Activated T-helper 1 cell treated with anti-CD3 and anti-CD28 coated beads, Interleukin-2, amount 50 U/mL, for 16 hours (primary cell): ENCODE measurements at places on chromosomes 13 and 19.
A peak's percentile ranks its signal among the peaks of the same experiment; 100 is the strongest.

DNA sequence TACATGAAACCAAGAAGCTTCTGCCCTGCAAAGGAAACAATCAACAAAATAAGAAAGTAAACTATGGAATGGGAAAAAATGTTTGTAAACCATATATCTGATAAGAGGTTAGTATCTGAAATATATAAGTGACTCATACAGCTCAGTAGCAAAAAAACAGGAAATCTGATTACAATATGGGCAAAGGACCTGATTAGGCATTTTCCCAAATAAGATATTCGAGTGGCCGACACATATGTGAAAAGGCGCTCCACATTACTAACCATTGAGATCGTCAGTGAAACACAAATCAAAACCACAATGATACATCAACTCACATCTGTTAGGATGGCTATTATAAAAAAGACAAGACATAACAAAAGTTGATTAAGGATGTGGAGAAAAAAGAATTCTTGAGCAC, 2818.6 kb upstream of the PCDH20 start:
- DNase-seq, result no peak

DNA sequence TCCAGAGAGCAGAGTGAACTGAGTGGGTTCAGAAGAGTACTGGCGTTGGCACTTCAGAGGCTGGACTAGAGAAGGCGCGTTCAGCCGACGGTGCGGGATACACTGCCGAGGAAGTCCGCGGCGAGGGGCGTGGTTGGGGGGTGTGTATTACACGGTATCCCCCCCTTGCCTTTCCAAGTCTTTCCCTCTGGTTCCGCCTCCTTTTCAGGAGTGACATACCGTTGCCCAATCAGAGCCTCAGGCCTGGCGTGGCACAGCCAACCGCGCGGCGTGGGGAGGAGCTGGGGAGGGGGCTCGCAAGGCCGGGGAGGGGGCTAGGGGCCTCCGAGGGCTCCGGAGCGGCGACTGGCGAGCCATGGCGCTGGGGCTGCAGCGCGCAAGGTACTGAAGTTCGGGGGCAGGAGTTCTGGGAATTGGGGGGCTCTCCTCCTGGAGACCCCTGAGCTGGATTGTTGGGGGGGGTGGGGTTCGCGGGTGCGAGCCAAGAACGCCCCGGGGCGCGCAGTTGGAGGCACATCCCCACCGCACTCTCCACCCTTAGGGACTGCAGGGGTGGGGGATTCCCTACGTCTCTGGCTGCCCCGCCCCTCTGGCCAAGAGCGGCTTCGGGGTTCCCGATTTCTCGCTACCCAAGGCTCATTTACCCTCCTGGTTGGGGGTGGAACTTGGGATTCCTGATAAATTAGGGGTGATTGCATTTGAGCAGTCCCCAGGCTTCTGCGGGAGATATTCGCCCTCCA, at the start of gene HIF3A:
Gene HIF3A, plus strand, starts transcription at position 321 of the 740 bp plus-strand sequence. Its CDS starts 35 bp downstream, at position 356.
- DNase-seq, result no peak

- DNase-seq, result no peak
These were observed 150.2 kb downstream of the LHFPL6 start for GRCh38 chr13:39452834-39453233.

DNA sequence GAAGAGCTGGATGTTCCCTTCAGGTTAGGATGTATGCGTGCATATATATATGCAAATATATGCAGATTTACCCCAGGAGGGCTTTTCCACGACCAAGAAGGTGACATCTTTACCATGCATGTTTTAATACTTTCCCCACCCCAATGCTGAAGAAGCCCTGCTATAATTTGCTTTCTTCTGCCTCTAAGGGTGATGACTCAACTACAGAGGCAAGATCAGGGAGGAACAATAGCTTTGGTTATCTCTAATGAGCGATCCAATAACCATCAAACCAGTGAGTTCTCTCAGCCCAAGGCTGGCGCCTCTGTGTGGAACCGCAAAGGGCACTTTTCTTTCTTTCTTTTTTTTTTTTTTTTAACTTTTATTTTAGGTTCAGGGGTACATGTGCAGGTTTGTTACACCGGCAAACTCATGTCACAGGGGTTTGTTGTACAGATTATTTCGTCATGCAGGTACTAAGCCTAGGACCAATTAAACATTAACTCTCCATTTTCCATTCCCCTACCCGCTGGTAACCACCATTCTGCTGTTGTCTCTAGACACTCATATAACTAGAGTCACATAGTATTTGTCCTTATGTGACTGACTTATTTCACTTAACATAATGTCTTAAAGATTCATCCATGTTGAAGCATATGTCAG, 25.7 kb upstream of the UBE2L5 start:
- no peak for DNase-seq

- DNase-seq, result no peak
These were observed 4.1 kb downstream of the HMG20B start for GRCh38 chr19:3576696-3577443.

- DNase-seq, result peak; percentile 21
These were observed 170.3 kb downstream of the PTPRS start for GRCh38 chr19:5170329-5170745.

GRCh38 chr13:51396352-51396751, 56.5 kb downstream of the INTS6 start:
- DNase-seq, result no peak

- DNase-seq, result no peak
These were observed 25.6 kb upstream of the PCCA start for GRCh38 chr13:100063333-100063732.

- DNase-seq, result no peak
These were observed at the start of gene PTPRS for GRCh38 chr19:5340637-5341447. Gene PTPRS, minus strand, starts transcription at chr19:5340812. Its CDS starts 54,672 bp downstream, at chr19:5286140.

DNA sequence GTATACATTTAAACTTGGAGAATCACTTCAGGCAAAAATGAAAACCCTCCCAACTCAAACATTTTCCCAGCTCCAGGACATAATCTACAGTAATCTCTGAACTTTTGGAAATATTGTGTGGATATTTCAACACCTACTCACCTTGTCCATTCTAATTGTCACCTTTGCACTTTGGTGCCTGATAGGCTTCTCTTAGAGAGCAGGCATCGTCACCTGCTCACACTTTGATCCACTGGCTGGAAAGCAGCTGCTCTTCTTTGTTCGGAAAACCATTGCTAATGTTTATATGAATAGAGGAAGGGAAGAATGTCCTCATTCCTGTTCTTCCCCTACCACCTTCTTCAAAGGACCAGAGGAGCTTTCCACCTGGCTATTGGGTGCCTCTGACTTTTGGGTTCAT, 411.2 kb downstream of the FGF9 start:
- no peak for DNase-seq

GRCh38 chr19:13526552-13526951, 20.3 kb upstream of the CACNA1A start:
- no peak for DNase-seq

- no peak for DNase-seq
These were observed 365 bp downstream of the PPP6R1 start for GRCh38 chr19:55258476-55258827.

- no peak for DNase-seq
These were observed 313.2 kb downstream of the SHISA2 start for GRCh38 chr13:25738342-25739196.

DNA sequence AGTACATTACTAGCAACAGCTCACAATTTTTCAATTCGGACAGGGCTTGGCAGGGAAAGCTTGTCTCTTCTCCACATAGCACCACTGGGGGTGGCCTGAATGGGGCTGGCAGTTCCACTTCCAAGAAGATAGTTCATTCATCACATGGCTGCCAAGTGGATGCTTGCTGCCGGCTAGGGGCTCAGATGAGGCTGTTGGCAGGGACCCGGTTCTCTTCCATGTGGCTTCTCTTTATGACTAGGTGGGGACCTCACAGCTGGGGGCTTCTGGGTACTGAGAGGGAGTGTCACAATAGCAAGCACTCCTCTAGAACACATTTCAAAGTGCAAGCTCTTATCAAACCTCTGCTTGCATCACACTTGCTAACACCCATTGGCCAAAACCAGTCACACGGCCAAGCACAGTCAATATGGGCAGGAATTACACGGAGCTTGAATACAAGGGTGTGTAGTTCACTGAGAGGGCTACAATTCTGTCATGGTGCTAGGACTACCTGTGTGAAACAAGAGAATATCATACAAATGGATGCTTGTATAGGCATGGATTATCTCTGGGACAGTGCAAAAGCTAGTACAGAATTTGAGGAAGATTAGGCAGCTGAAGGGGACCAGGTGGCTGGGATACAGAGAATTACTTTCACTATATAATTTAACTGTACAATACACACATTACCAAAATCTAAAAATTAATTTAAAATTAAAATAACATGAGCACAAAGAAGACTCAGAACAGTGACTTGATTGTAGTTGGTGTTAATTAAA, 32.3 kb downstream of the ATP7B start:
- DNase-seq, result no peak

DNA sequence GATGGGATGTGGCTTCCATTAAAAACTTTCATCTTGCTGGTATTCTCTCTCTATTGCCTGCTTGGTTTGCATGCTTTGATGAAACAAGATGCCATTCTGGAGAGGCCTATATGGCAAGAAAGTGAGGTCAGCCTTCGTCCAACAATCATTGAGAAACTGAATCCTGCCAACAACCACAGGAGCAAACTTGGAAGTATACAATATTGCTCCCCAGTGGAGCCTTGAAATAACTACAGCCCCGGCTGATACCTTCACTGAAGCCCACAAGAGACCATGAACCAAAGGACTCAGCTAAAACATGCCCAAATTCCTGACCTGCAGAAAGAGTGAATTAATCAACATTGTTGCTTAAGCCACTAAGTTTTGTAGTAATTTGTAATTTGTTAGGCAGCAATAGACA, 82.5 kb upstream of the FGF14 start:
- DNase-seq, result no peak

- no peak for DNase-seq
These were observed 10.3 kb upstream of the SLC7A10 start for GRCh38 chr19:33235996-33236350.

DNA sequence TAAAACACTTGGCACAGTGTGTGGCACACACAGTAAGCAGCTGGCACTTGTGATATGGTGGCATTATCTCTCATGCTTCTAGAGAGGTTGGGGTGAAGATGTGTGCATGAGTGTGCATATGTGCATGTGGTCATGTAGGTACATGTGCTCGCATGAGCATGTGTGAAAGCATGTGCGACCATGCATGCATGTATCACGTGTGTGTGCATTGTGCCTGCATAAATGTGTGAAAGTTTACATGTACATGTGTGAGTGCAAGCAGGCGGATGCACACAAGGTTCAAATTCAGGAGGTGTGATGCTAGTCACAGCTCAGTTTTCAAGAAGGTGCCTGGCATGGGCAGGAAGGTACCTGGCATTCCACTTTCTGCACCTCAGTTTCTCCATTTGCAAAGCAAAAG, 59.0 kb upstream of the UQCRFS1 start:
- DNase-seq, result no peak

DNA sequence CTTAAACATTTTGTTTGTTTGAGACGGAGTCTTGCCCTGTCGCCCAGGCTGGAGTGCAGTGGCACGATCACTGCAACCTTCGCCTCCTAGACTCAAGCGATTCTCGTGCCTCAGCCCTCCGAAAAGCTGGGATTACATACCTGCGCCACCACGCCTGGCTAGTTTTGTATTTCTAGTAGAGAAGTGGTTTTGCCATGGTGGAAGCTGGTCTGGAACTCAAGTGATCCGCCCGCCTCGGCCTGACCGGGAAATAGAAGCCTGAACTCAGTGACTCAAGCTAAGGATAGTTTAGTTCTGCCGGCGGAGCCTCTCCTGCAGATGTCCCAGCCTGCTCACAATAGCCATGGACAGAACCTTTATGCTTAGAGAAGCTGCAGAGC, 53.0 kb upstream of the ZNF254 start:
- DNase-seq, result no peak

DNA sequence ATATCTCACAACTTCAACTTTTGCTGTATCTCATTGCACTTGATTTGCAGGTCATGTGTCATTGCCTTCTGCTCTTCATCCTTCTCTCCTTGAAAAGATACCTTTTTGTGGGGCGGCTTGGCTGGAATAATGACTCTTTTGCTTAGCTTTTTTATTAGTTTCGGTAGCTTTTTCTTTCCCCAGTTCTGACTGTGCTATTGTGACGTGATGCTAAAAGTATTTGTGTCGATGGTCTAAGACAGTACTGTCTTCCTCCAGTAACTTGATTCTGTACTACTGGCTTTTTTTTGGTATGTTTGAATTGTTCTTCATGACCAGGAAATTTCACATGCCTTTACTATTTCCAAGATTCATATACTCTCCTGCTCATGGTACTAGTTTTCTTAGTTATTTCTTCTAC, 63.1 kb downstream of the SLITRK1 start:
- DNase-seq, result no peak

- no peak for DNase-seq
These were observed 2.7 kb downstream of the CYP4F3 start for GRCh38 chr19:15643387-15643786.

DNA sequence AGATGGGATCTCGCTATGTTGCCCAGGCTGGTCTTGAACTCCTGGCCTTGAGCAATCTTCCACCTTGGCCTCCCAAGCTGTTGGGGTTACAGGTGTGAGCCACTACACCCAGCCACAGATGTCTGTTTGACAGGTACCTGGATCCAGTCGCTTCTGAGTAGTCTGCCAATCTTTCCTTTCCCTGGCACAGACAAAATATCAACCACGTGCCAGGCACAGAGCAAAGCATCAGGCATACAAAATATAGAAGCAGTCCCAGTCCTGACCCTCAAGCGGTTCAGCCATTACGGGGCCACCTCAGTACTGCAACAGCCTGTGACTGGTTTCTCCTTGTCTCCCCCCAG, 3.8 kb downstream of the ELAVL1 start:
- DNase-seq, result no peak

DNA sequence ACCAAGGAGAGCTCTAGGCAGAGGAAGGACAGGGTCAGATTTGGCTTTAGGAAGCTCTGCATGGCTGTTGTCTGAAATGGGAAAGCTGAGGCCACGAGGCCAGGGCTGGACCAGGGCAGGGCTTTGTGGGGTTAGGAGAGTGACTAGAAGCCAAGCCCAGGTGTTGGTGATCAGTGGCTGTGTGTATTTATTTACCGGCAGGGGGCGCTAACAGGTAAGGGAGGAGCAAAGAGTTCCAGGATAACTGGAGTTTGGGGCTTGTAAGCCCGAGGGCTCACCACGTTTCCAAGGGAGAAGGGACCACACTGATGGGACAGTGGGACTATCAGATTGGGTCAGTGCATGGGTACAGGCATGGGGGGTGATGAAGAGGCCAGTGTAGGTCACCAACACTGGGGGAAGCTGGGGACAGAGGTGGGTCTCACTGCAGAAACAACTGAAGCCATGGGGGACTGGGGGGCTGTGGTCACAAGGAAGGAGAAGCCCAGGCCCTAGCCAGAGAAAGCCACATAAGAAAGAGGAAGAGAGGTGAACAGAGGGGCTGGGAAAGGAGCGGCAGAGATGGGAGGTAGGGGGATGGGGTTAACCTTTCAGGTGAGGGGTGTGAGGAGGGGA, 3.9 kb downstream of the TMEM147 start:
- DNase-seq, result peak; percentile 30

DNA sequence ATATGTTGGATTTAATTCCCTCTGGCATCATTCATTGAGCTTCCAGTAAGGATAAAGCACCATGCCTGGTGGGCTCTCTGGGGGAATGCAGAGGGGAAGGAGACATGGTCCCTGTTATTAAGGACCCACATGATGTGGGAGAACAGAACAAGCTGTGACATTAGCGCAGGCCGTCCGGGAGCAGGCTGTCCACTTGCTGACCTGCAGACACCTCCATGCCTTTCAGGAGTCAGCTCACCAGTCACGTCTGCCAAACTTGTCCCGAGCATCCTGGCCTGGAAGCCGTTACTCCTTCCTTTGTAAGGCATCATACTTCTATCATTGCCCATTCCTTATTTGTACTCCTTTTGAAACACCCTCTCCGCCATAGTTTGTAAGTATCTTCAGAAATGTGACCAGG, 23.4 kb downstream of the B3GLCT start:
- DNase-seq, result no peak

- DNase-seq, result no peak
These were observed 809 bp downstream of the MISP start for GRCh38 chr19:751501-752341.
